Spleen (tissue), 13 donors: ENCODE measurements at places on chromosomes 1 and 21. TPM values are rescaled to one million over a fixed set of nuclear protein-coding genes. Genes with fewer than 3 reads are reported as not detected.

- DNase-seq, result no peak
These were observed 373.2 kb upstream of the C1orf174 start for GRCh38 chr1:4273243-4273642.

RGS4 gene
- 2.1 TPM for total RNA-seq

VHLL gene
- total RNA-seq, result not detected

- DNase-seq, result no peak
These were observed 559 bp downstream of the VCAM1 start for GRCh38 chr1:100720101-100720500.

DNA sequence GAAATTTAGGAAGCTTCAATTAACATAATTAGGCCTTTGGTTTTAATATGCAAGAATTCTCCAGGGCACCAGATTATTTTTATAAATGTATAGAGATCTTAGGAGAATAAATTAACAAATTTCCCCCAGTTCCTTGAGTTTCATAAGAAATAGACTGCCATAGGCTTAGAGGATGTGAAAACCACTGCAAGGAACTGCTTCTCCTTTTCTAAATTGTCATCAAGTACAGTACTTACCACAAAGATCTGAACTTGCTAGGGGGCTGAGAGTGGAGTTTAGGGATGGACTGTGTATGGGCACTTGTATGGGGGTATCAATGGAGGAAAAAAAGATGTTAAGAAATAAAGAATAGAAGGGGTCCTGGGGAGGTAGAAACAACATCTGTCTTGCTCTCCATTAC is 31.1 kb downstream of the LHX8 start:
- DNase-seq, result no peak

GRCh38 chr1:247373721-247374141 is 42.1 kb upstream of the ZNF496 start:
- DNase-seq, result peak; percentile 82

ZNF678 gene
- total RNA-seq, result 12.6 TPM

SPATA45 gene
- total RNA-seq, result not detected

- DNase-seq, result no peak
These were observed 246.9 kb upstream of the ST6GALNAC5 start for GRCh38 chr1:76620371-76620770.

- no peak for DNase-seq
These were observed 1.3 kb downstream of the LRRC38 start for GRCh38 chr1:13512472-13512871.

- DNase-seq, result peak; percentile 74
These were observed 145.9 kb downstream of the PGBD5 start for GRCh38 chr1:230280054-230280795.

DNA sequence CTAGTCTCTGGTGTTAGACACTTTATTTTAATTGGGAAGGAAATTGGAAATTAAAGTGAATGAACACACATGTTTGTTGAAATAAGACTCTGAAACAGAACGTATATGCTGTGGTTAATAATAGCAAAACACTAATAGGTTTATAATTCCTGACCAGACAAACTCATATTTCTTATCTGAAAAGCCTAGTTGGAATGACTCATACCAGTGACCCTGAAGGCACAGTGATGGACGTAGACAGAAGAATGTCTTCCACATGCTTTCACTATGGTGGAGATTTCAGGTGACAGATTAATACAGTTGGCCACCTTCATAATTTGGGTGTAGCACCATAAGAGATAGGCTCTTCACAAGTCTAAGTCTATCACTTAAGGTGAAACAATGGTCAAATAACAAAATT is 83.0 kb upstream of the COL11A1 start:
- no peak for DNase-seq

ANKRD65 gene
- total RNA-seq, result 0.43 TPM

GRCh38 chr1:222865718-222866117 is 50.9 kb downstream of the DISP1 start:
- DNase-seq, result no peak

- DNase-seq, result no peak
These were observed 4.6 kb downstream of the BECN2 start for GRCh38 chr1:241962153-241962552.

DNA sequence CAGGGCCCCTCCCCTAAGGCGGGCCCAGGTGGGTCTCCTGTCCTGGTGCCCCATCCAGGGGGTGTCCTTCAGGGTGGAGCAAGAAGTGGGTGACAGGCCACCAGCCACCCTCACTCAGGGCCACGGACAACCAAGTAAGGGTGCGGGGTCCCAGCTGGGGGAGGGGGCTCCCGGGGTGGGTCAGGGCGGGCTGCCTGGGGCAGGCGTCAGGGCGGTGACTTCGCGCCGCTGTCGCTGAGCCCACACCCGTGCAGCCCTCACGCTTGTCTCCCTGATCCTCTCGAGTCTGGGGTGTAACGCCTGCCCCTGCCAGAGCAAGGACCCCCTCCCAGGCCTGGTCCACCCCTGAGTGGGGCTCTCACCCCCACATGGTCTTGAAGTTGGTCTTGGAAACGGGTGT is 22.2 kb downstream of the ARHGEF16 start:
- no peak for DNase-seq

DNA sequence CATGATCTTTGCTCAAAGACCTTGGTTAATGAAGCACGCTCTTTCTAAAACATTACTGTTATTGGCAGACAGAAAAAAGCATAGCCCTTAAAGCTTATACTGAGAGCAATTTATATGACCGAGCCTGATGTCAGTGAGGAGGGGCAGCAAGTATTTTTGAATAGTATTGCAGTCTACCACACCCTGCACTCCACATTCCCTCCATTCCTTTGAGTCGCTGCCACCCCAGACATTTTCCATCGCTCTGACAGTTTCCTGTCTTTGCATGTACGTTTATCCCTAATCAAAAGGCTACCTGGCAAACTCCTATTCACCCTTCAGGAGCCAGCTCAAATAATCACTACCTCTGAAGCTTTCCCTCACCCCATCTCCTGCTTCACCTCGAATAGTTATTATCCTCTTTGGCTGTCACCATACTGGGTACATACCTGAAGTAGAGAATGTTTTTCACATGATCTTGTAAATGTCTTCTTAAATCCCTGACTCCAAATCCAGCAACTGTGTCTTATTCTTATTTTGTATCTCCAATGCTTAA is 5.5 kb upstream of the JUN start:
- no peak for DNase-seq

GRCh38 chr1:11842154-11843041 is 5.2 kb downstream of the NPPA start:
- peak; percentile 85 for DNase-seq
